ENCODE measurements at places on chromosomes 7 and 10.

DNA sequence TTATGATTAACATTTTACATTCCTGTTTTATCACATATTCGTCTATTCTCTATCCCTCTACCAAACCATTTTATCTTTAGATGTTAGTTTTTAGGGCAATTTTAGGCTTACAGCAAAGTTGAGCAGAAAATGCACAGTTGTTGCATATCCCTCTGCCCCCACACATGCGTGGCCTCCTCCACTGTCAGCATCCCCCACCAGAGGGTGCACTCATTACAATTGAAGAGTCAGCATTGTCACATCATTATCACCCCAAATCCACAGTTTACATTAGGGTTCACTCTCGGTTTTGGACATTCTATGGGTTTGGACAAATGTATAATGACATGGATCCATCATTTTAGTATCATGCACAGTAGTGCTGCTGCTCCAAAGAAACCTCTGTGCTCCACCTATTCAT is 86.4 kb downstream of the WDR37 start:
- no peak for DNase-seq

DNA sequence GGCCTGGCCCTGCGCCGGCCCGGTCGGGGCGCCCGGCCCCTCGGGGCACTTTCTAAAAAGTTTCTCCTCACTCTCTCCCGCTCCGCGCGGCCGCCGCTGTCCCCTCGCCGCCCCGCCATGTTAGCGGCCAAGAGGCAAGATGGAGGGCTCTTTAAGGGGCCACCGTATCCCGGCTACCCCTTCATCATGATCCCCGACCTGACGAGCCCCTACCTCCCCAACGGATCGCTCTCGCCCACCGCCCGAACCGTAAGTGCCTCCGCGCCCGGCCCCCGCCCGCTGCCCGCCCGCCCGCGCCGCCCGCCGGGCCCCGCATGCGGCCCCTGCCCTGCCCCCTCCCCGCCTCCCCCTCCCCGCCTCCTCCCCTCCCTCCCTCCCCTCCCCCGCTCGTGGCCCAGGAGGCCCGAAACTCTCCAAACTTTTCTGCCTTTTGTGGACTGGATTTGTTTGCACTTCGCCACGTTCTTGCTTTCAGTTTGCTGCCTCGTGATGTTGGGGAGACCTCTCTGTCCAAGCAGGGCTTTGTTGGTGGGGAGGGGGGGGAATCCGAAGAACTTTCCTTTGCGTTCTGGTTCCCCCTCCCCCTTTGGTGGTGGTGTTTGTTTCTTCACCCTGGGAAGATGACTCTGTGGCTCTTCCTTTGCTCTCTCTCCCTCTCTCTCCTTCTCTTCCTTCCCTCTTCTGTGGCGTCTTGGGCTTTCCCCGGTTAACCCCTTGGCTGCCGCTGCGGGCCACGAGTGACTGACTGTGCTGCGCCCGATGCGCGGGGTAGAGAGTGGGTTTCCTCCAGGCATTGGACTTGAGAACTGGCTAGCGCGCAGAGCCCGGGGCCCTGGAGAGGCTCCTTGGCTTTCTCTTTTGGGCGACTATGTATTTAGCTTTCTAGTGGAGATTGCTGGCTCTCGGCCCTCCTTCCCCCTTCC is 1.6 kb downstream of the TCF7L2 start:
- DNase-seq, result peak; percentile 87

DNA sequence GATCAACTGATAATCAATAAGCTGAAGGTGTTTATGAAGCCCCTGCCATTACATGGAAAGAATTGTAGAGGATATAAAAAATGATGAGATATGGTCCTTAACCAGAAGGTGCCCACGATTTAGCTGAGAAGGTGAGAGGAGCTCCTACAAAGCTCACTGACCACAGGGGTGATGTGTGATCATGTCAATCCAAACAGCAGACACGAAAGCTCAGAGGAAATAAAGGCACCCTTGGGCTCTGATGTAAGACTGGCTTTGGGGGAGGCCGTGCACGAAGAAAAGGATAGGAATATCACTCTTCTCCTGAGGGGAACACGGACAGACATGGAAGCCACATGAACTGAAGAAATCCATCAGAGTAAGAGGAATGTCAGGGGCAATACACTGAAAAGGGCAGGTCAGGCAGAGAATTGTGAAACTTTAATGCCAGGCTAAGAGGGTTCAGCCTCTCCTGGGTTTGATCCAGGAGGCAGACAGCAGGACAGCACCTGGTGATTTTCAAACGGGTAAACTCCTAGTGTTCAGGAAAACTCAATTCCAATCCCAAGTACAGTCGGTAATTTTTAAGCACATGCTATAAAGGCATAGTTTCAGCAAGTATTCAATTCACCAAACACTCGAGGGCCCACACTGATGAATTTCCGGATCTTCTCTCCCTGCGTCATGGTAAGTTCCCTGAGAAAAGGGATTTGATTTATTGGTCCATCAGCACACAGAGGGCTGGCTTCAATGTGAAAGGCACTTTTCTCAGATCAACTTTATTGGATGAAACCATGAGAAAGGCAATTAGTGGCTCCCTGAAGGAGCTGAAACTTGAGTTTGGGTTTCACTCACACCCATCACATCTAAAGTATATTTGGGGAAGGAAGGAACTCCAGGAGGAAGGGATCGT is 163.8 kb downstream of the PRPF18 start:
- DNase-seq, result no peak

GRCh38 chr7:64907641-64908326 is 4.7 kb downstream of the ZNF273 start:
- peak; percentile 7 for DNase-seq

- DNase-seq, result no peak
These were observed 5.1 kb downstream of the ALOX5 start for GRCh38 chr10:45378914-45379726.

- no peak for DNase-seq
These were observed 48.2 kb downstream of the XPNPEP1 start for GRCh38 chr10:109875151-109875568.

- DNase-seq, result no peak
These were observed 547.5 kb upstream of the PCDH15 start for GRCh38 chr10:55348534-55348933.

DNA sequence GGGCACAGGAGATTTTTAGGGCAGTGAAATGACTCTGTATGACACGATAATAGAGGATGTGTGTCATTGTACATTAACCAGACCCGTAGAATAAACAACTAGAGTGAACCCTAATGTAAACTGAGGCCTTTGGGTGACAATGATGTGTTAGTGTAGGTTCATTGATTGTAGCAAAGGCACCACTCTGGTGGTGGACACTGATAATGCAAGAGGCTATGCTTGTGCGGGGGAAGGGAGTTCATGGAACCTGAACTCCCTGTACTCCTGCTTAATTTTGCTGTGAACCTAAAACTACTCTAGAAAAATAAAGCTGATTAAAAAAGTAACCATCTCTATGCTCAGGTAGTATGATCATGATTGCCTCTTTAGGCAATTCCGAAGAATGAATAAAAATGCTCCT is 96.3 kb upstream of the VIPR2 start:
- DNase-seq, result no peak

- no peak for DNase-seq
These were observed 563.3 kb downstream of the GATA3 start for GRCh38 chr10:8617792-8618191.

- DNase-seq, result no peak
These were observed 739.7 kb upstream of the FZD8 start for GRCh38 chr10:36381748-36382147.

DNA sequence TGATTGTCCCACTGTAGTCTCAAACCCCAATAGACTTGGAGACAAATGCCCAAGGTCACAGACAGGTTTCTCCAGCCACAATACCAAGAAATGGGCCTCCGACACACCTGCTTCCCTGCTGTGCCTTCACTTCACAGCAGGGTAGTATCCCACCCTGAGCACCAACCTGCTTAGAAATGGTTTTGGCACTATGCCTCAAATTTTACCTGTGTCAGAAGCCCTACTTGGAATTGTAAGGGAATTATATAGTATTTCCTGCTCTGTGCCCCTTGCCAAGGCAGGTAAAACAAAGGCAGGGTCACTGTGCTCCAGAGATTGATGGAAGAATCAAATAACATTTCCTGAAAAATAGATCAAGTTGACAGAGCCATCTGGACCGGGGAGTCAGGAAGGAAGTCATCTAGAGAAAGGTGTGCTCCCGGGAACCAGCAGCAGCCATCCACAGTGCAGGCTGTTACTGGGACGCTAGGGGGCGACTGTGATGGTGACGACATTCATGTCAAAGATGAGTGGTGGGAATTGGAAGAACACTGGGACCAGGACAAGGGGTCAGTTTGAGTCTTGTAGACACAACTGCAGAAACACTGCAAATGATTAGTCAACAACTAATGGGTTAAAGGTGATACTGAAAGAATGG is 117.8 kb upstream of the AKR1E2 start:
- DNase-seq, result no peak

DNA sequence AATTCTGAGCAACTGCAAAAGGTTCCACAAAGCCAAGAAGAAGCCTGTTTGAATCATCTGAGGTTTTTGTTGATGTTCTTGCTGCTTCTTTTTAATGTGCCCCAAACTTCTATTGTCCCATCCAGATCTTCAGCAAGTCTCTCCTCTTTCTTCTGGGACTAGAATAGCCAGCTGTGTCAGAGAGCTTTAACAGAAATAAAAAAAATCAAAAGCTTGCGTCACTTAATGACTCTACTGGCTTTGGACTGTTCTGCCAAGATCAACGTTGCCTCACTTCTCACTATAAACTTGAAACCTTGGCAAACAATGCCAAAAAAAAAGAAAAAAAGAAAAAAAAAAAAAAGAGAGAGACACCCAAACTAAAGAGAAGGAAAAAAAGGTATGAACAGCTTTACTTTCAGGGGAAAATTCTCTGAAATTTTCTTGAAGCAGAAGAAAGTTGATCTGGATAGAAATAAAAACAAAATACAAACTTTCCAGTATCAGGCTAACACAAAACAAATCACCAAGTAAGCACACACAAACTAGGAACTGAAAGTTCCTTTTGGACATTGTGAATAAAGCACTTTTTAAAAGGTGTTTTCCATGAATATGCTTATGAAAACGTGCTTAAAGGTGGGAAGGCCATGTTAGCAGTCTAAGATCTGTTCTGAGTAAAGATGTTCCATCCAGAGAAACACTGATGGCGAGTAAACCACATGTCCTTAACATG is 14.8 kb downstream of the USP54 start:
- peak; percentile 72 for DNase-seq

Measured in fibroblast of skin of right biceps (primary cell).